Naive thymus-derived CD4-positive, alpha-beta T cell (primary cell): ENCODE measurements at places on chromosomes 7 and 10.

DNA sequence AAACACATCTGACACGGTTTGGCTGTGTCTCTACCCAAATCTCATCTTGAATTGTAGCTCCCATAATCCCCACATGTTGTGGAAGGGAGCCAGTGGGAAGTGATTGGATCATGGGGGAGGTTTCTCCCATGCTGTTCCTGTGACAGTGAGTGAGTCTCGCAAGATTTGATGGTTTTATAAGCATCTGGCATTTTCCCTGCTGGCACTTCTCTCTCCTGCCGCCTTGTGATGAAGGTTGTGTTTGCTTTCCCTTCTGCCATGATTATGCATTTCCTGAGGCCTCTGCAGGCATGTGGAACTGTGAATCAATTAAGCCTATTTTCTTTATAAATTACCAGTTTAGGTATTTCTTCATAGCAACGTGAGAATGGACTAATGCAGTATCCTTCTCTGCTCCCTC is 5.9 kb upstream of the HTR5A start:
- DNase-seq: no peak
- H3K36me3 ChIP-seq: no peaks in the 10 kb centered on the region
- H3K4me1 ChIP-seq: no peaks in the 10 kb centered on the region
- H3K27me3 ChIP-seq: no peaks in the 10 kb centered on the region
- H3K4me3 ChIP-seq: no peak overlapping the region

DNA sequence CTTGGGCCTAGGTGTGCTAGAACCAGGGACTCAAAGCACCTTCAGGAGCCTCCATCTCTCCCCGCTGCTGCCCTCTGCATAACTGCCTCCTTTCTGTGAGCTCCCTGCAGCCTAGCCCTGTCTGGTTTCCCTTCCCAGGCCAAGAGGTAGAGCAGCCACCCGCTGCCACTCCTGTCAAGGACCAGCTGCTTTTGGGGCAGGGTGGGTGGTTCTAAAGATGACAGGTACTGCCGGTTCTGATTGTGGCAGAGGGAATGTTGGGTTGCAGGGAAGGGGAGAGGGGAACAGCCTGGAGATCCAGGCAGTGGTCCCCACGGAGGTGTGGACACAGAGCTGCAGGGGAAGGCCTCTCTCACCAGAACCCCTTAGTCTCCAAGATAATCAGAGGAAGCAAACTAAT is 3.7 kb upstream of the FLNC start:
- H3K4me3 ChIP-seq: no peak overlapping the region
- H3K27ac ChIP-seq: no peak overlapping the region
- no peaks in the 10 kb centered on the region for H3K36me3 ChIP-seq
- peaks cover 9% of the 10 kb centered on the region for H3K4me1 ChIP-seq
- DNase-seq: no peak
- H3K27me3 ChIP-seq: peaks cover 15% of the 10 kb centered on the region

GRCh38 chr10:29642990-29643389 is 8.2 kb upstream of the SVIL start:
- DNase-seq: no peak
- H3K4me3 ChIP-seq: no peak overlapping the region
- H3K27ac ChIP-seq: no peak overlapping the region
- peaks cover 15% of the 10 kb centered on the region for H3K4me1 ChIP-seq
- no peaks in the 10 kb centered on the region for H3K36me3 ChIP-seq
- no peaks in the 10 kb centered on the region for H3K27me3 ChIP-seq

- no peak overlapping the region for H3K27ac ChIP-seq
- no peak for DNase-seq
- H3K27me3 ChIP-seq: peaks cover 4% of the 10 kb centered on the region
These were observed 777 bp downstream of the BICC1 start for GRCh38 chr10:58513188-58514110.

GRCh38 chr7:86295526-86295925 is 348.2 kb upstream of the GRM3 start:
- H3K4me1 ChIP-seq: no peaks in the 10 kb centered on the region
- no peaks in the 10 kb centered on the region for H3K36me3 ChIP-seq
- H3K27me3 ChIP-seq: no peaks in the 10 kb centered on the region
- no peak overlapping the region for H3K27ac ChIP-seq
